ENCODE measurements at places on chromosomes 5 and 9.

DNA sequence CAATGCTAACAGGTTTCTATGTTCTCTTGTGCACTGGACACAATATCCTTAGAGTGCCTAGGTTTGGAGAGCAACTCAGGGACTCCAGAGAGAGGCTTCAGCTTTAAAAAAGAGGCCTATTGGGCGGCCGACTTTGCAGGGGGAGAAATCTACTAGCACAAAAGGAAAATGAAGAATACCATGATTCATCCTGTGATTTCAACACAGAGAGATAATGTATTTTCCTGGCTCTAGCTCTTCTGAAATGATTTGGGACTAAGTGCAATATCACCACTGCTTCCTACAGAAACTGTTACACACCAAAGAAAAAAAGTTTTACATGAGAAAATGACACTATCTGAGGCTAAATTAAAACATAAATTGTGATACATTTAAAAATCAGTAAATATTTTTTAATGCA, 146.1 kb upstream of the TSLP start:
- DNase-seq: no peak

- no peak for DNase-seq
Measured at GRCh38 chr9:129273941-129274684, 96.1 kb upstream of the IER5L start.

DNA sequence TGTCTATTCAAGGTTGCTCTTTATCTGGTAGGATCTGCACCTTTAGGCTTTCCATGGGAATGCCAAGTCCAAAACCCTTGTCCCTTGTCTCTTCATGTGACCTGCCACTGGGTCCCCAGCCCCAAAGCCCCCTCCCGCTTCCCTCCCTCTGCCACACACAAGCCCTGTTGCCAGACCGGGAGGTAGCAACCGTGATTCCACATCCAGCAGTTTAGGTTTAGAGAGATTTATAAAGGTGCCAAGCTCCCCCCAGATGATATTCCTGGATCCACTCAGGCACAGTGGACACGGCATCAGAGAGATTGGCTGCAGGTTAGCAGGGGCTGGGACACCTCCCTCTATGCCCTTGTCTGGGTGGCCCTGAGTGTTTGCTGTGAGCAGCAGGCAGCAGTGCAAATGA, 504.7 kb downstream of the CCDC171 start:
- DNase-seq: no peak

DNA sequence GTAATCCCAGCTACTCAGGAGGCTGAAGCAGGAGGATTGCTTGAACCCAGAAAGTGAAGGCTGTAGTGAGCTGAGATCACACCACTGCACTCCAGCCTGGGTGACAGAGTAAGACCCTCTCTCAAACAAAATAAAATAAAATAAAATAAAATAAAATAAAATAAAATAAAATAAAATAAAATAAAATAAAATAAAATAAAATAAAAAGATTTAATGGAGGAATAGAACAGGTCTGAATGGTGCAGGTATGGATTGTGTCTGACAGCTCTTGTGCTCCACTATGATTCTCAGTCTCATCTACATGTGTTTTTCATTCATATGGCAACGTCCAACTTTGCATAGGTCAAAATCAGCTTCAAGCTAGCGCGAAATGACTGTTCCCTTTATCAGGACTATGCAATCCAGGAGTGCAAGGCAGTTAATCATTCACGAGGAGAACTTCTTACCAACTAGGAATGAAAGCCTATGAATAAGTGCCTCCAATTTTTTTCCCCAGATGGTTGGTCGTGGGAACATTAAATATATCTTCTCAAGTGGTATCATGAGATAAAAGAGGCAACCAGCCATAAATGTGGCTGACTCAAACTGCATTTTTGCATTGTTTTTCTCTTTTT, 1392.3 kb upstream of the CDH9 start:
- DNase-seq: no peak

- DNase-seq: no peak
Measured at GRCh38 chr9:131290036-131290766, 678 bp downstream of the PLPP7 start.

DNA sequence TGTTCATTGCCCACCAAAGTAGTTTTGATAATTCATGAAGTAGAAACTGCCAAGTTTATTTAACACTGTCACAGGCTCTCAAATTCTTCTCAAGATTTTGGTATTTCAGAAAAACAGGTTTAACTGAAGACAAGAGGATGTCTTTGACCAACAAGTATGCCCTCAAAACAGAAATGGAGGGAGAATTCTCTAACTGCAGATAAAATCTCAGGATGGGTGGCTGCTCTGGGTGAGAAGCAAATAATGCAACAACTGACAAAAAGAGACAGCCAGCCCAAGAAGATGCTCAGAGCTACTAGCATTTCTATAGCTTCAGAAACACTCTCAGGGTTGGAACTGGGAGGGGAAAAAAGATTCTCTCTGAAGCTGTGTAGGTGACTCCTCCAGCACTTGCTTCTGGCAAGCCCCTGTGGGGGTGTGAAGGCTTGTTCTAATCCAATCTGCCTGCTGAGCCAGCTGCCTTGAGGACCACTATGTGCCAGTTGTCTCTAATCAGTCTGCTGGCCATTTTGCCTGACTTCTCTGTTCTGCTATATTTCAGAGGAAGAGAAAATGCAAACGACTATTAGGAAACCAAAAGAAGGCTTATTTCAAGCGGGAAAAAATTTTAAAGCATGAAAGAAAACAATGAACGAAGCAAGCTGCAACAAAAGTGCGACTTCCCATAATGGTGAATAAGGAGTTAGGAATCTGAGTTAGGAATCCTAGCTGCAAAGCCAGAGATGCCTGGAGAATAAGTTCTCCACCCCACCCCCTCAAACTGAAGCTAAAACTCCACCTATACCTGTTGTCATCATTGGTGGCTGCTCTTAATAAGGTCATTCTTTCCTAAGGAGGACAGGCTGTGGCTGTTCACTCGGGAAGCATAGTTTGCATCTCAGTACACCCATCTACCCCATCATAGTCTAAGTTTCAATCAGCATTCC, 147.5 kb downstream of the GNAQ start:
- DNase-seq: no peak

DNA sequence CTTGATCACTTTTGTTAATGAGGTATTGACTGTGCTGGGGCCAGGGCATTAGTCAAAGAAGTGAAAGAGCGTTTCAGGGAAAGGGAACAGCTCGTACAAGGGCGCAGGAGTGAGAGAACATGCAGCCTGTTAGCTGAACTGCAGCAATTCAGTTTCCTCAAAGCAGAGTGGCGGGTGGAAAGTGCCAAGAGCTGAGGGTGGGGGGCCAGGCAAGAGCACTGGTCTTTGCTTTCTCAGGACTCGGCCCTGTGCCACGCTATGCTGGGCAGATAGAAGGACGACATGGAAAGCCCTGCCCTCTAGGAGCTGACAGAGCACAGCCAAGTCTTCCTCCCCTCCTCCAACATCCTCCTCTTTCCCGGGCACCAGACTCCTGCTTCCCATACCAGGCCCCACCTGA, 304.8 kb downstream of the SPOCK1 start:
- DNase-seq: no peak

DNA sequence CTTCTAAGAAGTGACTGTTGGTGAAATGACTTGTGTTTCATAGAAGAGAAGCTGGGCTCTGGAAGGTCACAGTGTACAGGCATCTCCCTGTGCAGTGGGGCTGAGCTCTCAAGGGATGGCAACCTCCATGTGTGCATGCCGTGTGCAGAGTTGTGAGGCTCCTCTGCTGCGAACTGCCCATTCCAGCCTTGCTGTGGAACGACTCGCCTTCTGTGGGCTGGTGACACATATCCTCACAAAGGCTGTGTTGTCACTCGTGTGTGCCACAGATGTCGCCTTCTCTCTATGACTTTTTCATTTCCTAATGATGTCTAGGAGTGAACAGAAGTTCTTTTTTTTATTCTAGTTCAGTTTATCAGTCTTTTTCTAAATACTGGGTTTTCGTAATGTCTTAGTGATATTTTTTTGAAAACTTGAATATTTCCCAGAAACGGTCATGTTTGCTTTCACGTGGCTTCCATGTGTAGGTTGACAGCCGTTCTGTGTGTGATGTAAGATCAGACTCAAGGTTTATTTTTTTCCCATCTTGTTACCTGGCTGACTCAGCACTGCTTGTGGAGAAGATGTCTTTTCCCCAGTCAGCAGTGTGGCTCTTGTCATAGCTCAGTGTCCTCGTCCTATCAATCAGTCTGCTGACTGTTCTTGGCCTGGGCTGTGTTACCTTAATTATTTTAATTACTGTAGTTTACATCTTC, 57.3 kb upstream of the CACNA1B start:
- no peak for DNase-seq

- DNase-seq: no peak
Measured at GRCh38 chr9:91094324-91095088, 267.2 kb downstream of the AUH start.

- DNase-seq: no peak
Measured at GRCh38 chr5:170748951-170749471, 34.5 kb upstream of the GABRP start.

GRCh38 chr5:80988419-80988935, 28.3 kb downstream of the RASGRF2 start:
- no peak for DNase-seq

All from stimulated activated CD8-positive, alpha-beta memory T cell treated with anti-CD3 and anti-CD28 coated beads, Interleukin-4, amount 100 ng/mL, for 1 hour (primary cell).